ENCODE measurements at places on chromosomes 16 and 17.

- no peak for DNase-seq
Measured at GRCh38 chr16:1938316-1938715, 4.7 kb downstream of the MSRB1 start.

GRCh38 chr16:16850274-16850673 is 471.3 kb downstream of the NPIPA7 start:
- no peak for DNase-seq

GRCh38 chr17:40399185-40399584 is 18.5 kb downstream of the TOP2A start:
- DNase-seq, result peak; percentile 40

GRCh38 chr16:72905581-72905980 is 142.3 kb downstream of the ZFHX3 start:
- DNase-seq, result no peak

DNA sequence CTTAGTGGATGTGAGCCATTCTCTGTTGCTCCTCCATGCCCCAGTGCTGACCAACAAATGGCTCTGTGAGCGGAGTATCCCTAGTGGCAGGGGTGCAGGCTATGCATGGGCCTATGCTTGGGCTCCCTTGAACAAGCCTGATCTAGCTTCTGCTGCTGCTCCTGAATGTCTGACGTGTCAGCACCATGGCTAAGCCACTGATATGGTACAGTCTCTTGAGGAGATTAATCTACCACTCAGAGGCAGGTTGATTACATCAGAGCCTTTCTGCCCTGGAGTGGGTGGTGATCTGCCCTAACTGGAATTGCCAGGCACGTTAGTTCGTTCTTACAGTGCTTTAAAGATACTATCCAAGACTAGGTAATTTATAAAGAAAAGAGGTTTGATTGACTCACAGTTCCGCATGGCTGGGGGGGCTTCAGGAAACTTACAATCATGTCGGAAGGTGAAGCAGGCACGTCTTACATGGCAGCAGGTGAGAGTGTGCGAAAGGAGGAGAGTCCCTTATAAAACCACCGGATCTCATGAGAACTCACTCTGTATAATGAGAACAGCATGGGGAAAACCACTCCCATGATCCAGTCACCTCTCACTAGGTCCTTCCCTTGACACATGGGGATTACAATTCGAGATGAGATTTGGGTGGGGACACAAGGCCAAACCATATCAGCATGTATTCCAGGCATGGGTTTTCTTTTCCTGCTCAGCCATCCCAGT is 41.5 kb upstream of the B4GALNT2 start:
- no peak for DNase-seq

DNA sequence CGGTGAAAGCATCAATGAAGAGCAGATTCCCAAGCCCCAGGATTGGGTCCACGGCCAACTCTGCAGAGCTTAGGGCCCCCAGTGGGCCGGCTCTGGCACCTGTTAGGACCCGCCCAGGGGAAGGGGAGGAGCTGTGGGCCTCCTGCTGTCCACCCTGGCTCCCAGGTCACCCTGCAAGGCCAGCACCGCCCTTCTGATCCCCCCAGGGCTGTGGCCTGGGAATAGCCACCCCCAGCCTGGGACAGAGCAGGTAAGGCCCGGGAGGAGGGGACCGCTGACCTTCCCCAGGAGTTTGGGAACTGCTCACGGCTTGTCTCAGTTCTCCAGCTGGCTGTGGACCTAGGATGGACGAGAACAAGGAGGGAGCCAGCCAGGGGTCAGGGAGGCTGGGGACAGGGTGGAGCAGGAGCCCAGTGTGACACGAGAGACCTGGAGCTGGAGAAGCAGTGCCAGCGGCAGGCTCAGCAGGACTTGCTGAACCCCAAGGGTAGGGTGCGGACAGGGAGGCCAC is 39.3 kb upstream of the SLC38A10 start:
- no peak for DNase-seq

- no peak for DNase-seq
Measured at GRCh38 chr17:4529533-4530152, 25.5 kb downstream of the MYBBP1A start.

- no peak for DNase-seq
Measured at GRCh38 chr16:28189245-28189644, 22.5 kb downstream of the XPO6 start.

DNA sequence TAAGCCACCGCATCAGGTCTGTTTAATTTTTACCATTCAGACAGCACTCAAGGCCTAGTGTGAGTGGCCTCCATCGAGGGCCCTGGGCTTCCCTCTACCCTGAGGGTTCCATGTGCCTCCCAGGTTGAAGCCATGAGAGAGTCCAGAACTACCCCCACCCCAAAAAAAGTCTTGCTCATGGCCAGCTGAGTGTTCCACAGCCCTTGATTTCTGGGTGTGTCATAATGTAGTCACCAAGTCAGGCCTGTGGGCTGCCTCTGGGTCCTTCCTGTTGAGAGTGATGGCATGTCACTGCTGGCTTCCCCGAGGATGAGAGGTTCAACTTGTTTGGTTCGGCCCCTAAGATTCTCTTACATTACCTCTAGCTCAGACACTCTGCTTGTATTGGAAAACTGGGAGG is 100.6 kb downstream of the PITPNC1 start:
- DNase-seq, result no peak

DNA sequence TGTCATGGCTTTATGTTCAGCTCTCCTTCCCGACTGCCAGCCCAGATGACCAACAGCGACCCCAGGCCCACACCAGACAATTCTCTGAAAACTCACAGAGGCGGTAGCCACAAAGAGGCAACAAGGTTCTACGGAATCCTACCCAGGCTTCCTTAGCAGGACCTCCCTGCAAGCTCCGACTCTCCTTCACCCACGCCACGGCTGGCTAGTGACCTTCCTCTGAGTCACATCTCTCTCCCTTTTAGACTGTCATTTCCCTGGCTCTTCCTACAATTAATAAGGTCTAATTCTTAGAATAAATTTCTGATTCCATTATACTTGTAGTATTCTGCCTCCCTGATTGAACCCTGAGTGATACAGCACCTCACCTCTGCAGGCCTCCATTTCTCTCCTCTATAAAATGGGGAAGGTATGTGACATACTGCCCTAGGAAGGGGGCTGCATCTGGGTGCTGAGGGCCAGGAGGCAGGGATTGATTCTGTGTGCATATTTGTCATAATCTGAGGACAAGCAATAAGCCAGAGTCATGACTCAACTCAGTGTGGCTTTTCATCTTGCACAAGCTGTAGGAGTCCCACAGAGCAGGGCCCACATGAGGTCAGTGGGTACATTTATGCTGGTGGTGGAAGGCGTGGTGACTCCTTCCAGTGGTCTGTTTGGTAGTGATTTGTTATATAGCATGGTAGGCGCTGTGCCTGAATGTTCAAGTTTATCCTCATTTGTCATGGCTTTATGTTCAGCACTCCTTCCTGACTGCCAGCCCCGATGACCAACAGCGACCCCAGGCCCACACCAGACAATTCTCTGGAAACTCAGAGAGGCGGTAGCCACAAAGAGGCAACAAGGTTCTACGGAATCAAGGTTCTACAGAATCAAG is 46.2 kb downstream of the SMPD3 start:
- DNase-seq, result no peak

DNA sequence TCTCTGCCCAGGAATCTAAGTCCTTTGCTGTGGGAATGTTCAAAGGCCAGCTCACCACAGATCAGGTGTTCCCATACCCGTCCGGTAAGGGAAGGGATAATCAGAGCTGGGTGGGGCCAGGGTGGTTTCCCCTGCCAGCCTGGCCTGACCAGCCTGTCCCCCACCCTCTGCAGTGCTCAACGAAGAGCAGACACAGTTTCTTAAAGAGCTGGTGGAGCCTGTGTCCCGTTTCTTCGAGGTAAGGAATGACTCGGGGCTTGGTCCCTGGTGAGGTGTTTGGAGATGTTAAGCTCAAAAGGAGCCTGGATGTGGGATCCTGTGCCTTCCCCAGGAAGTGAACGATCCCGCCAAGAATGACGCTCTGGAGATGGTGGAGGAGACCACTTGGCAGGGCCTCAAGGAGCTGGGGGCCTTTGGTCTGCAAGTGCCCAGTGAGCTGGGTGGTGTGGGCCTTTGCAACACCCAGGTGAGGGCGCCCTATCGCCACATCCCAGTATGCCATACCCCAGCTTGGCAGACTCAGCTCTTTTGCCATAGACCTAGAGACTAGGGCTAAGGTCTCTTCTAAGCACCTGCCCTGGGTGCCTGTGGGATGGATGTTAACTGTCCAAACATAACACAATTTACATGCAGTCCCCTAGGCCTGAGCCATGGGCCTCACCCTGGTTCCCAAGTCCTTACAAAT is 997 bp downstream of the ACADVL start:
- no peak for DNase-seq

DNA sequence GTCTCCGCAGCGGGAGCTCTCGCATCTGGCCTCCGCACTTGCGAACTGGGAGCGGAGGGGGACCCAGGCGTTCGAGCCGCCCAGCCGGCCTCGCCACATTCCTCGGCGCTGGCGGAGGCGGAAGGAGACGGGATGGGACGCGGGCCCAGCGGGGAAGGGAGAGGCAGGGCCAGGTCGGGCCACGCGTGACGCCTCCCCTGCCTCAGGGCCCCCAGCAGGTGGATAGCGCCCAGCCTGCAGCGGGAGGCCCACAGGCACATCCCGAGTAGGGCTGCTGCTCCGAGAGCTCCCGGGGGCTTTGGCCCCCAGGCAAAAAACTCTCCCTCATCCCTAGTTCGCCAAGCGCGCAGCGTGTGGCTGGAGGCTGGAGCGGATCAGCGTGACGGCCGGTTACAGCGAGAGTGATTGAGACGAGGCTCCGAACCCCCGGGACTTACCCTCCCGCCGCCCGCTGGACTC is 800 bp downstream of the PLEKHH3 start:
- DNase-seq, result no peak

DNA sequence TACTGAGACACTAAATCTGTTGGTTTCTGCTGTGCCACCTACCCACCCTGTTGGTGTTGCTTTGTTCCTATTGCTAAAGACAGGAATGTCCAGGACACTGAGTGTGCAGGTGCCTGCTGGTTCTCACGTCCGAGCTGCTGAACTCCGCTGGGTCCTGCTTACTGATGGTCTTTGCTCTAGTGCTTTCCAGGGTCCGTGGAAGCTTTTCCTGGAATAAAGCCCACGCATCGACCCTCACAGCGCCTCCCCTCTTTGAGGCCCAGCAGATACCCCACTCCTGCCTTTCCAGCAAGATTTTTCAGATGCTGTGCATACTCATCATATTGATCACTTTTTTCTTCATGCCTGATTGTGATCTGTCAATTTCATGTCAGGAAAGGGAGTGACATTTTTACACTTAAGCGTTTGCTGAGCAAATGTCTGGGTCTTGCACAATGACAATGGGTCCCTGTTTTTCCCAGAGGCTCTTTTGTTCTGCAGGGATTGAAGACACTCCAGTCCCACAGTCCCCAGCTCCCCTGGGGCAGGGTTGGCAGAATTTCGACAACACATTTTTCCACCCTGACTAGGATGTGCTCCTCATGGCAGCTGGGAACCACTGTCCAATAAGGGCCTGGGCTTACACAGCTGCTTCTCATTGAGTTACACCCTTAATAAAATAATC is 14.6 kb downstream of the STH start:
- DNase-seq, result no peak

- DNase-seq, result no peak
Measured at GRCh38 chr16:68512183-68512582, 26.9 kb upstream of the ZFP90 start.
